ENCODE measurements at places on chromosomes 6 and 20.

- DNase-seq, result no peak
Observed at GRCh38 chr6:119470893-119471542, 121.5 kb upstream of the MAN1A1 start.

DNA sequence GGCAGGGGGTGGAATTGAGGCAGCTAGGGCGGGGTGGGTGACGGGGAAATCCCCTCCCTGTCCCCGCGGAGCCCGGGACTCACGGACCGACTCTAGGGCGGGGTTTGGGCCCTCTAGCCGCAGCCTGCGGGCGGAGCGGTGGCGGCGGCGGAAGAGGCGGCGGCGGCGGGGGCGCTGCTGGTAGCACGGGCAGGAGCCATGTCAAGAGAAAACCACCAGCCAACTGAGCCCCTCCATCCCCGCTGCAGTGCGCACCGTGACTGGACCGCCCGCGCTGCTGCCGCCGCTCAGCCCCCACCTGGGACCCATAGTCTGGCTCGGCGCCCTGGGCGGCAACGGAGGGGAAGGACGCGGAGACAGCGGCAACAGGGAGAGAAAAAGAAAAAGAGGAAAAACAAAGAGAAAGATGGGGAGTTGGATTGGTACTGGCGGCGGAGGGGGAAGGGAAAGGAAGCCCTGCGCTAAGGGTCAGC is 1.2 kb upstream of the C6orf62 start:
- peak; percentile 64 for DNase-seq

GRCh38 chr6:57064809-57065208 is 18.3 kb downstream of the KIAA1586 start:
- no peak for DNase-seq

- DNase-seq, result no peak
Observed at GRCh38 chr6:79385893-79386292, 151.3 kb downstream of the LCA5 start.

- DNase-seq, result no peak
Observed at GRCh38 chr20:60206259-60206658, 248.0 kb downstream of the CDH26 start.

GRCh38 chr20:34222208-34222607 is 19.0 kb upstream of the ASIP start:
- DNase-seq, result no peak

DNA sequence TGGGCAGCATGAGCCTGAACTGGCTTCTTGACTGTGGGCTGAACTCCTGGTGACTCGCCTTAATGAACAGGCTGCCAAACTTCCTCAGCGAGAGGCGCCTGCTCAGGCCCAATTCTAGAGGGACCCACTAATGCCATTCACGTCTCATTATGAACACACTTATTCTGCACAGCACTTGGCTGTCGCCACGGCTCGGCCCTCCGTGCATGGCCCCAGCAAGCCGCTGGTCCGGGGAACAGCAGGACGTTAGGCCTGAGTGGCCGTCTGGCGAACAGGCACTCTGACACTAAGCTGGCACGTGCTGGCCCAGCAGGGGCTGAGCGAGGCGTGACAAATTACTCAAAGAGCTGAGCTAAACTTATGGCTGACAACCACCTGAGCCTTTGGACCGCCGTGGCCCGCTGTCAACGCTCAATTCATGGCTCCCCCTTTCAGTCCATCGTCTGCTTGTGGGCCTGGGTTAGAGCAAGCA is 45.9 kb downstream of the INSM1 start:
- no peak for DNase-seq

GRCh38 chr20:39311851-39312506 is 349.8 kb downstream of the DHX35 start:
- no peak for DNase-seq

- DNase-seq, result no peak
Observed at GRCh38 chr6:103215847-103216246, 1643.9 kb downstream of the HACE1 start.

DNA sequence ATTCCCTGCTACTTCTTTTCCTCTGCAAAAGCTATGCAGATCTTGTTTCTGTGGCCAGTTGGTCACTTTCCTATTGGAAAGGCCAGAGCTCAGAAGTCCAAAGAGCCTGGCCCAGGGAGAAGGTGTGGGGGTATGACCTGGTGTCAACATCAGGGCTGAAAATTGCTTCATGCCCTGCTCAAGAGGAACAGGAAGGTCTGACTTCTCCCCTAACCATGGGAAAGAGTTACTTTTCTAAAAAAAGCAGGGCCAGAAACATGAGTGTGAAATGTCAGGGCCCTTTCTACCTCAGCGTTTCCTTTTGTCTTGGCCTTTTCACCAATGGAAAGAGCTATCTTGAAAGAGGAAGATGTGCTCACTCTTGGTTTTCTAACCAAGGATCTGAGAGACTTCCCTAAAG is 117.4 kb downstream of the MAFB start:
- DNase-seq, result no peak

DNA sequence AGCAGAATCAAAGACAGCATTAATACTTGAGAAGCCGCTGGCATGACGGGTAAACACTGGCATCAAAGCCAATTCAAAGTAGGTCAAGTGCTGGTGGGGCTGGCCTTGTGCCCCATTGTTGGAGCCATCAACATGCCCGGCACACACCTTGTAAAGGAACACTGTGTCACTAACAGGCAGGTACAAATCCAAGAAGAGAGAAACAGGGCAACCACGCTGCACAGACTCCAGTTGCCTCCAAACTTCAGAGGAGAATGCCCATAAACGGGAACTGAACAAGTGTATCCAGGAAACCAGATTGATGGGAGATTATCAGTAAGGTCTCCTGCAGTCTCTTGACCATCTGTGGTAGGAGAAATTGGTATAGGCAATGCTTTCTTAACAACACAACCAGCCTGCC is 127.0 kb upstream of the STXBP5 start:
- no peak for DNase-seq

DNA sequence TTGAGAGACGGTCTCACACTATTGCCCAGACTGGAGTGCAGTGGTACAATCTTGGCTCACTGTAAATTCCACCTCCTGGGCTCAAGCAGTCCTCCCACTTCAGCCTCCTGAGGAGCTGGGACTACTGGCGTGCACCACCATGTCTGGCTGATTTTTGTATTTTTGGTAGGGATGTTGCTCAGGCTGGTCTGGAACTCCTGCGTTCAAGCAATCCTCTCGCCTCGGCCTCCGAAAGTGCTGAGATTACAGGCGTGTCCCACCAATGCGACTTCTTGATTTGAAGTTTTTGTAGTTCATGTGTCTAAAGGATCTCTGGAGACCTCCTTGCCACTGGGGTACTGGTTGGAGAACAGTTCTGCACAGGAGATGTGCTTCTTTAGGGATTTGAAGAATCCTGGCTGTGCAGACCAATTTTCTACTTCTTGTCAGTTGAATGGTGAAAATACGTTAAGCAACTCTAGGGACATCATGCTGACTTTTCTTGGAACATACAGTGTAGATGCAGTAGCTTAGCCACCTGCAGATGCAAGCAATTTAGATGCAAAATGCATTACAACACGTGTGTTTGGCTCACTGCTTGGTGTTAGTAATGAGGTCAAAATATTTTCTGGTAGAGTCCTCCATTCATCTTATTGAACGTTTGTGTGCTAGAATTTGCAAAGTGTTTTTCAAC is 28.2 kb downstream of the SYTL3 start:
- no peak for DNase-seq

DNA sequence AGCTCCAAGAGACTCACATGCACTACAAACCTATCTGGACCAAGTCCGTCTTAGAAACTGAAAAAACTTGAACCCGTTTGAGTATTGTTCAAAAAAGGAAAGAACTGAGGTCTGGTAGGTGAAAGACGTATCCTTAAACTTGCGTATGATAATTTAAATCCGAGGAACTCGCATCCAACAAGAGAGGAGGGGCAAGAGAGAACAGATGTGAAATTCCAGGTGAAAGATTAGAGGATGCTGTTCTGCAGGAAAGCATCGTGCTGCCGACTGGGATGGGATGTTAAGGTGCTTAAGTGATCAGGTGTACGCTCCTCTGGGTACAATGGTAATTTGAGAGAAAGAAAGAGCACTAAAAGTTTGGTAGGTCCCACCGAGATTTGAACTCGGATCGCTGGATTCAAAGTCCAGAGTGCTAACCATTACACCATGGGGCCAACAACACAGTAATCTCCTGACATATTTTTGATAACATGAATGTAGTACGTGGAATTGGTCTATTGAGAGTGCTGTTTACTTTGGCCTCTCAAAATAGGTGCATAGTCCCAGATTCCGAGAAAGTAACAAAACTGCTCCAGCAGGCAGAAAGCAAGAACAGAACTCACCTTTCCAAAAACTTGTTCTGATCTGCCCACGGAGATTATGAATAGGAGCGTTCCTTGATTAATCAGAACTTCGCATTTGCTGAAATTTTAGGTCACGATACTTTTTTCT is 53.5 kb upstream of the BTN3A2 start:
- DNase-seq, result no peak

DNA sequence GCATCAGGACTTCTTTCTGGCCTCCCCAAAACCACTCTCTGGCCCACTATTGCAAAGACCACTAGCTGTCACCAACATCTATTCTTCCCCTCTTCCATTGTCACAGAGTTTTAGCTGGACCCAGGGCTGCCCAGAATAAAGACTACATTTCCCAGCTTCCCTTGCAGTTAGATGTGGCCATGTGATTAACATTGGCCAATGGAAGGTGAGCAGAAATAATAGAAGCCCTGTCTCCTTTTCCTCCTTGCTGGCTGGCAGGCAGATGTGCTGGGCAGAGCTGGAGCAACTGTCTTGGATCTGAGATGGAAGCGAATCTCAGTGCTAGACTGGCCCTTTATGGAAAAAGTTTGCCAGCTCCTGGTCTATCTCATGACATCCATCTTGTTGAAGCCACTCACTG is 97.0 kb downstream of the KCNB1 start:
- DNase-seq, result no peak

GRCh38 chr6:39391182-39391581 is 68.7 kb upstream of the KCNK16 start:
- no peak for DNase-seq

DNA sequence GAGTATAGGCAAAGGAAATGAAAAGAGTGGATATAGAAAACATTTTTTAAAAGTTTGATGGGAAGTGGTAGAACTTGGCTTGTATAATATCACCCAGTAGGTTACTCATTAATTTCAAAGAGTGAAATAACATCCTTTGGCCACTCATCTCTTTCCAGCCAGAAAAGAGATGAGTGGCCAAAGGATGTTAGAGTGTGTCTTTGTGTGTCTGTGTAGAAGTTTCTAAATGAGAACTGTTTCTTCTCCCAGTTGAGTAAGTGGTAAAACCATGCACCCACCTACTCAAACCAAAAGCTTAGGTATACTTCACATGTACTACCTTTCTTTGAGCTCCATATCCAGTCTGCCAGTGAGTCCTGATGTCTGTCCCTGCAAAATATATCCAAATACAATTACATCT is 47.7 kb upstream of the TMEM244 start:
- DNase-seq, result no peak

DNA sequence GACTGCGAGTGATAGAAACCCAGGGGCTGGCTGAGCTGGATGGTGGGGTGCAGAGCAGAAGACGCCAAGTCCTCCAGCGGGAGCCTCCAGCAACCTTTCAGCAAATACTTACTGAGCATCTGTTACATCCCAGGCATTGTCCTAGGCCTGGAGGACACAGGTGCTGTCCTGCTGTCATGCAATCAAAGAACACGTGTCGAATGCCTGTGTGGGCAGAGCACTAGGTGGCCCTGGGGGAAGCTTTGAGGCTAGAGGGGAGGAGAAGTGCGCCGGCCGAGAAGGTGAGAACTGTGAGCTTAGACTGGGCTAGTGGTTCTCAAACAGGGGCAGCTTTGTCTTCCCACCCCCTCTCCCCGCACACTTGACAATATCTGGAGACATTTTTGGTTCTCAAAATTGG is 233.6 kb downstream of the BMP7 start:
- no peak for DNase-seq

DNA sequence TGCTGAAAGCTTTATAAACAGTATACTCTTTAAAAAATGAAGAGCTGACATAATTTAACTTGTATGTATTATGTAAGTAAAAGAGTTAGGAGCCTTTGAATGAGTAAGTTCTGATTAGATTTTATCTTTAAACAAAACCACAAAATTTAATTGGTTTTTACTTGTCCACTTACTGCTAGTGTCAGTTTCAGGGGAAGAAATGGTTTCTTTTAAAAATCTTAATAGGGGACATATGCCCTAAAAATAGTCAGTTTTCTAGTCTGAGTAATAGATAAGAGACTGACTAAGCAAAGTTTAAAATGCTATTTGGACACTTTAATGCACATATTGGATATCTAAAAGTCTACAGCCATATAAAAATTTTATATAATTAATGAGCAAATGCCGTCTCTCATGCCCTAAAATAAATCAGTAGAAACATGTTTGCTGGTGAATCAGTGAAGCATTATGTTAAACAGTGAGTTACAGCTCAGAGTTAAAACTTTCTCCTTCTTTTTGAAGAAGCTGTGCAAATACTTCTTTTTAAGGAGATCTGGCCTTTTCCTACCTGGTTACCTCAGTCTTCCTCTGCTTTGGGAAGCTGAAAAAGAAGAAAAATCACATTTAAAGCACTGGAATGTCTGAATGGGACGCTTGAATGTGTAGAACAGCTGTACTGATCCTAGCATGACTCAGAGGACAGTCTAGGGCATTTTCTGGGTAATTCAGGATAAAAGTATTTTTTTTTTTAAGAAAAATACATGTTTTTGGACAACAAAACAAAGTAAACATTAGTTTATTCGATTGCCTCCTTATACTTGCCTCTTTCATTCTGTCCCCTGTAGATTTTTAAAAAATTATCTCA is 55.3 kb downstream of the CDH26 start:
- DNase-seq, result no peak

GRCh38 chr6:161044335-161044734 is 52.8 kb downstream of the MAP3K4 start:
- DNase-seq, result no peak

DNA sequence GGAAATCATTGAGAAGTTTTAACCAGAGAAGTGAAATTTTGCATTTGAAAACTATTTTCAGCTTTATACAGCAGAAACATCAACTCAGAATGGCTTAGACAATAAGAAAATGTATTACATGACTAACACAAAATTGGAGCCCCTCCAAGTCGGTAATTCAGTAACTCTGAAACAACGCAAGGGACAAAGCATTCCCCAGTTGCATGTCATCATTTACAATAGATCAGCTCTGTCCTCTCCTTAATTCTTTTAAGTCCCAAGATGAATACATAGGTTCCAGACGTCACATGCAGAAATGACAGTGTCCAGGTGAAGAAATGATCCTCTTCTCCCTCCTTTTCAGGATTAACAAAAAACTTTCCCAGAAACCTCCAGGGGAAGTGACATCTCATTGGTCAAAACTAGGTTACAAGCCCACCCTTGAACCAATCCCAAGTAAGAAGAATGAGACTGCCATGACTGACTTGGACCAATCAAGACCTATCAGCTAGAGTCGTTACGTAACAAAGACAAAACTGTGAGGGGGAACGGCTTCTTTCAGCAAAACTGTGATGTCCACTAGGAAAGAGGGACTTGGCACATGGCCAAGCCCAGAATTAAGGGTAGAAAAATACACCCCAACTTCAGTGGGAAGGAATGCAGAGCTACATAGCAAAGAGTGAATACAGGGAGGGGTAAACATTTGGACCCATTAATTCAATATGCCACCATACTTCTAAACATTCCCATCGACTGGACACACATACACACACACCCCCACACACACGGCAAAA is 149.8 kb upstream of the PRND start:
- DNase-seq, result no peak

Data from stimulated activated CD8-positive, alpha-beta memory T cell treated with anti-CD3 and anti-CD28 coated beads, Interleukin-15, amount 100 ng/mL, for 4 hours (primary cell).